Mesenteric fat pad (tissue), 1 donor: ENCODE measurements at places on chromosomes 4 and X.

- DNase-seq: no peak
These were observed 14.8 kb downstream of the ZNF280C start for GRCh38 chrX:130253916-130254315.

GRCh38 chr4:11532138-11532537 lies 103.4 kb upstream of the HS3ST1 start:
- DNase-seq: no peak

- no peak for DNase-seq
These were observed 415.5 kb upstream of the FAT1 start for GRCh38 chr4:187139141-187139540.

DNA sequence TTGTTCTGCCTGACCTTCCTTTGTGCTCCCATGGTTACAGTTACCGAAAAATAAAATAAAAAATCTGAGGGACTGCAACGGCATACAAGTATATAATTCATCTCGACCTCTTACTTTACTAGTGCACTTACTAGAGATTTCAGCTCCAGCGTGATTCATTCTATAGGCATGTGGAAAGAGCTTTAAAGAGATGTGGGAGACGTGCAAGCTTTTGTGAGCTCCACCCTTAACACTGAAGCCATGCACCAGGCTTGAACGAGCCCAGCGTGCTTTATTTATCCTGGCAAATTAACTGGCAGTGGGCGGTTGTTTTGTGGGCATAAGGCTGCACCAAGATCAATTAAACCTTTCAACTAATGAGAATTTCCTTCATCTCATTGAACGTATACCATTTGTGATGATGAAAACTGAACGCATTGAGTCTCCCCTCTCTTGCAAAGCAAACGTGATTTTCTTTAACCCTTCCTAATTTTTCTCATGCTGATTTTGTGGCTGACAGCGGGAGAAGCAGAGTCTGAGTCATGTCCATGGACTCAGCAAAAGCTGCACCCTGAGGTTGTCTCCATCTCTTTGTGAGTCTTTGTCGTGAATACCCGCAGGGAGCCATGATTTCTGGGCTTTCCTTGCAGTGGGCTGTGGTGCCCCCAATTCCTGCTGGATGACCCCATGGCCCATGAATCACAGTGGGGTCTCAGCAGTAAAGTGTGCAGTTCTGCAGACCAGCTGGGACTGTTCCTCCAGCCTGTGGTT lies 60.1 kb downstream of the MXRA5 start:
- DNase-seq: no peak
